ENCODE measurements at places on chromosomes 4 and X. TPM values are rescaled to one million over a fixed set of nuclear protein-coding genes. Genes with fewer than 3 reads are reported as not detected.

DNA sequence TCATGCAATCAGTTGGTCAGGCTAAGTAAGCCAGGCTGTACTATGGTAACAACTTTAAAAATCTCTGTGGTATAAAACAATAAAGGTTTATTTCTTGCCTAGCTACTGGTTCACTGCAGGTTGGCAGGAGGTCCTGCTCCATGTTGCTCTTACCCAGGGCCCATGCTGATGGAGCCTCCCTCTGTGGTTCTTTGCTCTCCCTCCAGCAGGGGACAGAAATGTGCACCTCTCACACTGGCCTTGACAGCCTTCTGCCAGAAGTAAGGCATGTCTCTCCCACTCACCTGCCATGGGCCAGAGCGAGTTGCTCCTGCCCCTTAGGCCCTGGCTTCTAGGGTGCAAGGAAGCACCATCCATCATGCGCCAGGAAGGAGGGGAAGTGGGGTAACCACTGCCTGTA is 31.1 kb downstream of the CLDN22 start:
- no peak for DNase-seq

- DNase-seq, result peak; percentile 78
Measured at GRCh38 chrX:28273736-28274135, 292.5 kb upstream of the DCAF8L1 start.

DNA sequence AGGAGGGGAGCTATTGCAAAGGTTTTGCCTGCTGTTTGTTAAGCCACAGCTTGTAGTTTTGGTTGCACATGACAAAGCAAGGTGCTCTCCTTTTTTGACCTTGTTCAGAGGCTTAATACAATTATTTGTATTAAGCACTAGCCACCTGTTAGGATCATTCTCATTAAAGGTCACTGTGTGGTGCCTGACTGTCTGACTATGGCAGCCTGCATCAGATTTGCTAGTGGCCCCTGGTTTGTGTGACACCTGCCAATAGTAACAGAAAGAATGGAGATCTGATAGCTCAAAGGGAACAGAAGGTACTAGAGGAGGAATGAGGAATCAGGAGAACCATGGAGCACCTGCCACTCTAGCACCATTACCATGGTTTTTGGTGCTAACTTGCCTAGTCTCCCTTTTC is 102.5 kb downstream of the POLA1 start:
- no peak for DNase-seq

DNA sequence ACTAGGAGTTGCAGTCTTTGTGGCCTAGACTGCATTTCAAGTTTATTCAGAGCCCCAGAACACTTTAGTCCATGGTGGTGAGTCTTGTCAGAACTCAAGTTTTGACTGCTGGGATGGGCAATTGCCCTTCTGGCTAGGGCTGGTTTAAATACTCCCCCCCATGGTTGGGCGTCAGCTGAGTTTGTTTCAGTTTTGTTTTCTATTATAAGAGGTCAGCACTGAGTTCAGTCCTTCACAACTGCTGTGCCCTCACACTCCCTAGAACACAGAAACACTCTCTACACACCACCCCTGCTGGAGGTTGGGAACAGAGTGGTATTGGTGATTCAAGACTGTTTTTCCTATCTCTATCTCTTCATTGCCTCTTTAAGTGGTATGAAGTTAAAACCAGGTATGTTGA is 217.0 kb downstream of the GUCY2F start:
- DNase-seq, result no peak

DNA sequence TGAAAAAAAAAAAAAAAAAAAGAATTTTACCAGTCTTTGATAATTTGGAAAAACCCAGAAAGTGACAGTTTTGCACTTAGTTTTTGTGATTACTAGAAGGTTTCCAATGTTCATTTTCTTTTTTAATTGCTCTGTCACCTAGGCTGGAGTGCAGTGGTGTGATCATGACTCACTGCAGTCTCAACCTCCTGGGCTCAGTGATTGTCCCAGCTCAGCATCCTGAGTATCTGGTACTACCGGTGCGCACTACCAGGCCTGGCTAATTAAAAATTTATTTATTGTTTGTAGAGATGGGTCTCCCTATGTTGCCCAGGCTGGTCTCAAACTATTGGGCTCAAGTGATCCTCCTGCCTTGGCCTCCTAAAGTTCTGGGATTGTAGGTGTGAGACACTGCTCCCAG is 3.3 kb downstream of the NUDT9 start:
- no peak for DNase-seq

DNA sequence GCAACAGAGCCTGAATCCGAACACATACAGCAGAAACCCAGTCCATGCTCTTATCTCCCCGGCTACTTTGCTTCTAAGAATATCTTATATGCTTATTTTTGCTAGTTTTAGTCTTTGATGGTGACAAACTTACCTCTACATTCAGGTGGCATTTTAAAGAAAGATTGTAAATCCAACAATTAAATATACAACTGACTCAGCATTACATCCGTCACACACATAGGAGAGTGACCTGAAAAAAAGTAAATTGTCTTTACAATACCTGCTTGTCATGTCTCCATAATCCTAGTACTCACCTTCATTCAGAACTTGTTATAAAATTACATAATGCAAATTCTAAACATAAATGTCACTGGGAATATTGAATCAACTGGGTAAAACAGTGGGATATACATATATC is 30.6 kb upstream of the BMP3 start:
- no peak for DNase-seq

GRCh38 chrX:143994206-143994605 is 110.3 kb downstream of the UBE2NL start:
- DNase-seq, result no peak

GRCh38 chrX:102652031-102652688 is 877 bp downstream of the GPRASP1 start:
- peak; percentile 82 for DNase-seq

- DNase-seq, result peak; percentile 48
Measured at GRCh38 chrX:53261355-53261972, 19.9 kb downstream of the IQSEC2 start.

- no peak for DNase-seq
Measured at GRCh38 chrX:44937606-44938005, 64.6 kb downstream of the KDM6A start.

DNA sequence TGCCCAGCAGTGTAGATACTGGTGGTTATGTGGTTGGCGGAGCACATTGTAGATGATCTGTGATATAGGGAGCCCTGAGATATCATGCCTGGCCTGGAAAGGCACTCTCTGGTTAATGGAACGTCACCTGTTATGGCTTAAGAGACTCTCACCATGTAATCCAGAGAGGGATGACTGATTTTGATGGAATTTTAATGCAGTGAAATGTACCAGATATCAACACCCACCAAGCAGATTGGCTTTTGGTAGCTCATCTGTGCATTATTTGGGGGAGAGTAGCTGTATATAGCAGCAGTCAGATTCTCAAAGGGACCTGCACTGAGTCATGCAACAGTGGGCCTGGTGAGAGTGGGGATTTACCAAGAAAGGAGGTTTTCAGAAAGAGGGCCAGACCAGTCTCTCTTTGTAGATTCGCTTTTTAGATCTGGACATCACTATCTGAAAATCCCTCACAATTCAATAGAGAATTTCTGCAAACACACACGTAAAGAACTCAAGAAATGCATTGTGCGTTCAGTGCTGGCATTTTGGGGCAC is 17.3 kb downstream of the TSC22D3 start:
- no peak for DNase-seq

- DNase-seq, result no peak
Measured at GRCh38 chr4:2688697-2689096, 67.4 kb downstream of the TNIP2 start.

DNA sequence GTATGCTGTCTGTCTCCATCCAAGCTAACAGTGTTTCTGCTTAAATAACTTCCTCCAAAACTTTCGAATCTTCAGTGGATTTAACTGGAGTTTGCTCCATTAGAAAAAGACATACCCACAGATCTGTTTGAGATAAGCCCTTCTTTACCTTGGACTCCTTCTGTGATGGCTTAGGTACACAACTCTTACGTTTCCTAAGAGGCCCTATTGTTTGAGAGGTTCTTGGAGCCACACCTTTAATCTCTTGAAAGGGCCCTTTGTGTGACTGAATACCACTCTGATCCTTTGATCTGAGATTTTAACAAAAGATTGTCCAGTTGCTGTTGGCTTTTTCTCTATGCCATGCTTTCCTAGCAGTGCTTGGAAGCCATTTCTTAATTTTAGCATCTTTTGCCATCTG is 92.5 kb downstream of the AKAP4 start:
- no peak for DNase-seq

- no peak for DNase-seq
Measured at GRCh38 chrX:44744799-44745198, 99.0 kb upstream of the DUSP21 start.

Gene FAM9C
- total RNA-seq, result not detected

Gene OPHN1
- total RNA-seq, result 15.6 TPM

Gene TMEM154
- total RNA-seq, result 0.66 TPM

Gene NDNF
- 12.0 TPM for total RNA-seq

Gene WDR17
- total RNA-seq, result 0.22 TPM

Gene GPR101
- total RNA-seq, result not detected
